Foreskin fibroblast (primary cell): ENCODE measurements at places on chromosomes 1 and 21.
A peak's percentile ranks its signal among the peaks of the same experiment; 100 is the strongest.

GRCh38 chr1:205849619-205850355 lies at the start of gene PM20D1:
Gene PM20D1 (minus strand): TSS chr1:205850132. CDS start chr1:205850072, 60 bp downstream.
- peak; percentile 74 for DNase-seq

GRCh38 chr1:31785020-31785946 lies 21.1 kb upstream of the ADGRB2 start:
- DNase-seq, result no peak

DNA sequence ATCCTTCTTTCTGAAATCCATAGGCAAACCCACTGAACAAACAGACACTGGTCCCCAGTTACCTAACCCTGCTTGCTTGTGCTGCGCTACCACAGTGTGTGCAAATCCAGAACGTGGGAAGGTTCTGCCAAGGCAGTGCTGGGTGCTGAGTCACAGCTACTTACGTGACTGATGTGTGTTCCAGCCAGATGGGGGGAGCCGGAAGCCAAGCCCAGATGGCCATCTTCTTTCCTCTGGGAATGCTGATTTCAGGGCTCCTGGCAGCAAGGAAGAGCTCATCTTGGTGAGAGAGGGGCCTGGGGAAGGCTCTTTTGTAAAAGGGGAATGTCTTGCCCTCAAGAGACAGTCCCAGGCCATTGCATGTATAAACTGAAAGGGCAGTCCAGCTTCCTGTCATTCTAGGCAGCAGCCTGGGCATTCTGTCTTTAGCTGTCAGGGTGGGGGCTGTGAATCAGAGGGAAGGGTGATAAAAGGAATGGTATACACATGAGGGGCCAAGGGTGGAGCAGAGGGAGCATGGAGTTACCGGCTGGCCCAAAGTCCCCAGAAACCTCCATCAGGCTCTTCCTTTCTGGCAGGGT lies 54.1 kb downstream of the CD46 start:
- DNase-seq, result peak; percentile 96

GRCh38 chr1:88787023-88787903 lies 103.2 kb downstream of the PKN2 start:
- no peak for DNase-seq

DNA sequence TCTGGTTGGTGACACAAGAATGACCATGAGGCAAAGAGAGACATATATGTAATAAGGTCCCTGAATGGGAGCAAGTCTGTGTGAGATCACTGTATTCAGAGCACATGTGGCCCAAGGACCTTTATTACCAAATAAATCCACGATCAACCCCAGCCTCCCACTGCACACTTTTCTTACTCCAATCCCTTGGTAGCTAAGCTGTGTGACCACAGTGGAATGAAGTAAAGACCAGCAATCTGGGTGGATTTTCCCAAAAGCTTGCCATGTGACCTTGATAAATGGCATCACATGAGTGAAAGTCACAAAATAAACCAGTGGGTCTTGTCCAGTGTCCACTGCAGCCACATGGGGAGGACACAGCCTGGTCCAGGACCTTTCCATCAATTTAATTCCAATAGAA lies 36.7 kb upstream of the TLR5 start:
- no peak for DNase-seq

GRCh38 chr1:216814576-216815259 lies 91.5 kb upstream of the ESRRG start:
- no peak for DNase-seq

- DNase-seq, result no peak
These were observed 329.3 kb downstream of the BARHL2 start for GRCh38 chr1:90387805-90388204.

- DNase-seq, result peak; percentile 19
These were observed 49.0 kb upstream of the MAB21L3 start for GRCh38 chr1:116062201-116062600.

DNA sequence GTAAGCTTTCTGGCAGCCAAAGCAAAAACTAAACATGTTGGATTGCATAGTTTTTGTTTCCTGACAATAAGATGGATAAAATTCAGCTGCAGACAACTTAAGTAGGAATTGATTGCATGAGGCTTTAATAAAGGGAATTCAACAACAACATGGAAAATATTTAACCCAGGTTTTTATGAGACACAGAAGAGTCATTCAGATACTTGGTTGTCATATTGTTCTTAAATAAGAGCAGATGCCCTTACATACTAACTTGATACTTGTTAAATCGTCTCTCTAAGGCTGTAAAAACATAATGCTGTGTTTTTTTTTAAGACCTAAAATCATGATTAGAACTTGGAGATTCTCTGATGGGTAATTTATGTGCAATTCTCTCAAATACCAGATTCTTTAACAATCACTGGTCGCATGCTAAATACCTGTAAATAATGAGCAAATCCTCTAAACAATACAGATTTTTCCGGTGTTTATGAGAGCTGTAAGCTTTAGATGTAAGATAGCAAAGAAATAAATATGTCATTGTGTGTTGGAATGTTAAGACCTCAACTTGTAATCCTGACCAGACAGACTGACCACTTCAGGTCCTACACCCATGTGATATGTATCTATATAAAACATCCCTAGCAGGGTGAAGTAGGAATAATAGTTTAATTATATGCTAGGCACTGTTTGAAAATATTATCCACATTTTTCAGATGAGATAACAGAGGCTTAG lies 37.8 kb upstream of the CD34 start:
- DNase-seq, result no peak

DNA sequence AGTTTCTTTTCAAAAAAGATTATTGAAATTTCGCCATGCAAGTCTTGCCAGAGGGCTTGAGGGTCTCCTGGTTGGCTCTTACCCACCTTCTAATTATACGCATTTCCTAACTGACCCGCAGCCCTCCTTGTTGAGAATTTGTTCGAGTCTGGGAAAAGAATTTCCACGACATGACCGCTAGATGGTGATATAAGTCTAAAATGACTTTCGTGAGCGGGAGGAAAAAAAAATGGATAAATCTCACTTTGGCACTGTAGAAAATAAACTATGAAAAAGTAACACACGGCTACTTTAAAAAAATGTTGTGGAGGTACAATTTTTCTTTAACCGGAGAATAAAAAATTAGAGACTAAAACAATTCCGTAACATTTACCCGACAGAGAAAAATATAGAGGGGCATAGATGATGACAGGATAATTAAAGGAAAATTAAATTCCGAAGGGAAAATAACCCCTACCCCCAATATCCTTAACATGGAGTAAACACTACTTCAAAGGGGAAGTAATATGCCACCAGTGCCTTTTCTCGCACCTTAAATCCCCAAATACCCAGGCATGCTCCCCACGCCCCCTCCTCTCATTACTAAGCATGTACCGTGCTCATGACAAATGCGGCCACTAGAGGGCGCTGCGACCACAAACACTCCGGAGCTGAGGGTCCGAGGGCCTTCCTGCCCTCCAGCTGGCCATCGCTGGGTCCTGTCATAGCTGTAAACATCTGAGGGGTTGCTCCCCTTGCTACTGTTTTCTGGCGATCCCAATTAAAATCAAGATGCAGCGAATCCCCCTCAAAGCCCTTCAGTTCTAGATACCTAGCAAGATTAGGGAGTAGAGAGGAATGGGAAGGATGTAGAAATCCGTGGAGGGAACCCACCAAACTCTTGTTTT lies 266.9 kb downstream of the ASTN1 start:
- DNase-seq, result peak; percentile 72

DNA sequence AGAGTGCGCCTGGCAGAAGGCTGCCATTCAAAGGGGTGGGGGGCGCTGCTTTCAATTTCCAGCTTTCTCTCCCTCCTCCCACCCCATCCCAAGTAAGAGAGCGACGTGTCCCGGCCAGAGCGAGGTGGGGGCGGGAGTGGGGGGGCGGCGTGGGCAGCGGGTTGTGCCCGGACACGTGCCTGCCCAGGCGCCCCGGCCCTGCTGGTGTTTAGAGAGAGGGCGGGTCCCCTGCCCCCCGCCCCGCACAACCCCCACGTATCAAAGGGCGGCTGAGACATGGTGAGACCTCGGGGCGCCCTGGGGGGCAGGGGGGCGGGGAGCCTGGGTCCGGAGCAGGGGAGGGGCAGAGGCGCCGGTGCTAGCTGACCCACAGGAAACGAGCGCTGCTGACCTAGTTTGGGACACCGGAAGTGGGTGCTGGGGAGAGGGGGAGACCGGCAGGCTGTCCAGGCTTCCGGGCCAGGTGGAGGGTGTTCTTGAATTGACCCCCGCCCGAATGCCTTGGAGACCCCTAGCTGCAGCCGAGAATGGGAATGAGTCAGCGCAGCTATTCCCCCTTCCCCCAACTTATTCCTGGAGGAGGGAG lies 1.3 kb downstream of the ZBTB7B start:
- no peak for DNase-seq

- DNase-seq, result no peak
These were observed 264.3 kb upstream of the PLD5 start for GRCh38 chr1:242788771-242789170.

DNA sequence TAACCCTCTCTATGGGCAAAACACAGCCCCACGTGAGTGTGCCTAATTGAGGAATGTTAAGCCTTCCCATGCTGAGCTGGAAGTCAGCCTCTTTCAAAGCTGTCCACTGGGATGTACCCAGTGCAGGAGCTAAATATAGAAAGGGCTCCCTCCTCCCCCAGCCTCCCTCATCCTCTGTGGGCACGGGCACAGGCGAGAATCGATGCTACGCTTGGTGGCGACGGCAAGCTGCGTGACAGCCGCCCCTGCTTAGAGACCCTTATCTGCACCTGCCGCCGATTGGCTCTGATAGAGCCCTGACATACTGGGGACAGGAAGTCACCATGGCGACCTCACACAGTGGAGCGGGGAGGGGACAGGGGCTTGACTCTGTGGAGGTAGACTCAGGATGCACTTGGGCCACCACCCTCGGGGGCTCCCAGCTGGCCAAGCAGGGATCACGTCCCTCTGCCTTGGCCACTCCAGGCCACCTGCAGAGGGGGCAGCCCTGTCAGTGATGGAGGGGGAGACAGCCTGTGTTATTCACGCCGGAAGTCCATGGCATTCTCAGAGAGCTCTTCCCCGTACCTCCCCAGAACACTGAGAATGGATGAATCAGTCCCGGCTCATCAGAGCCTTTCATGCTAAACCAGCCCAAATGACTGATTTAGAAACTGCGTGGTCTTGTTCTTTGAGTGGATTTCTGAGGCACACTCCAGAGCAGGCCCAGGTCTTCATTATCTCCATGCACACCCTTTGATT lies 84.8 kb downstream of the KCND3 start:
- DNase-seq, result peak; percentile 6

DNA sequence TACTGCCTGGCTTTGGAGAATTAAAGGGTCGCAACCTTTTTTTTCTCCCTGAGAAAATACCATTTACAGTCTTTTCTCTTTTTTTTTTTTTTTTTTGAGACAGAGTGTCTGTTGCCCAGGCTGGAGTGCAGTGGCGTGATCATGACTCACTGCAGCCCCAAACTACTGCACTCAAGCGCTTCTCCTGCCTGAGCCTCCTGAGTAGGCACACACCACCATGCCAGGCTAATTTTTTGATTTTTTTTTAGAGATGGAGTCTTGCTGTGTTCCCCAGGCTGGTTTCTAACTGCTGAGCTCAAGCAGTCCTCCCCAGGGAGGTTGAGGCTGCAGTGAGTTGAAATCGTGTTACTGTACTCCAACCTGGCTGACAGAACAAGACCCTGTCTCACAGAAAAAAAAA lies 24.6 kb downstream of the UBE4B start:
- DNase-seq, result peak; percentile 45

DNA sequence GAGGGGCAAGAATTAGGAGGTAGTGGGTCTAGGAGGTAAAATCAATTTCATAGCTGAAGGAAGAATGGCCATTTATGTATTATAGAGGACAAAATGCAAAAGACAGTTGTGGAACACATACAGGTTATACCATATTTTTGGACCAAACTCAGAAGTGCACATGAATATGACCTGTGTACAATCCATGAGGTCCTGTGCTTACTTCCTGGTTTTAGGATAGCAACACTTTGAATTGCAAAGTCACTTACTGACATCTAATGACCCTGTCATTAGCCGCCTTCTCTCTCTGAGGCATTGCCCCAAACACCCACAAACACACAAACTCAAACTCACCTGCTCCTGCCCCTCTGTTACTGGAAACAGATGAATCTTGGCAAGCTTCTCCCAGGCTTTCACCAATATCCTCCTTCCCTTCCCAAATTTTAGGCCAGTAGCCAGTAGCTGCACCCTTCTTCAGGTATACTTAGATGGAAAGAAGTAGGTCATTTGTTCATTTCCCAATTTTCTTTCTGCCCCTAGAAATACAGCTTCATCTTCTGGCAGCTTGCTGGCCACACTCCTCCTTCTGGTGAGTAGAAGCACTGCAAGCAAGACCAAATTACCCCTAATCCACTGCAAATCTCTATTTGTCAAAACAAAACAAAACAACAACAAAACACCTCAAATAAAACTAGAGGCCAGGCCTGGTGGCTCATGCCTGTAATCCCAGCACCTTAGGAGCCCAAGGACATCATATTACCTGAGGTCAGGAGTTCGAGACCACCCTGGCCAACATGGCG lies 13.7 kb upstream of the RPL5 start:
- DNase-seq, result peak; percentile 74

DNA sequence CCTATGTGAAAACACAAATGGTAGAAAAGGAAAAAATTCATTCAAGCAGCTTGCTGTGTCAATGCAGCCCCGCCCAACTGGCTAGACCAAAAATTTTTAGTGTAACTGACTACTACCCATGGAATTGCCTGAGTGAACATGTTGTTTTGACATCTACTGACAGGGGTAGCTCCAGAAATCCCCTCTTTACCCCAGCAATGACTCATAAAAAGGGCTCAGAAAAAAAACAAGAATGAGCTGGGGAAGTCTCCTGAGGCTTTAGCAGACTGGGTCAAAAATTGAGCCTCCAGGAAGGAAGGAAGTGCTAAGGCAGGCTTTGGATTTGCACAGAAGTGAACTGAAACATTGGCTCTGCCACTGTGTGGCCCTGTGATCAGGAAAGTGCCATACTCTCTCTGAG lies 24.4 kb upstream of the FGGY start:
- peak; percentile 82 for DNase-seq

GRCh38 chr1:17516303-17517214 lies 22.9 kb upstream of the ARHGEF10L start:
- DNase-seq, result no peak

DNA sequence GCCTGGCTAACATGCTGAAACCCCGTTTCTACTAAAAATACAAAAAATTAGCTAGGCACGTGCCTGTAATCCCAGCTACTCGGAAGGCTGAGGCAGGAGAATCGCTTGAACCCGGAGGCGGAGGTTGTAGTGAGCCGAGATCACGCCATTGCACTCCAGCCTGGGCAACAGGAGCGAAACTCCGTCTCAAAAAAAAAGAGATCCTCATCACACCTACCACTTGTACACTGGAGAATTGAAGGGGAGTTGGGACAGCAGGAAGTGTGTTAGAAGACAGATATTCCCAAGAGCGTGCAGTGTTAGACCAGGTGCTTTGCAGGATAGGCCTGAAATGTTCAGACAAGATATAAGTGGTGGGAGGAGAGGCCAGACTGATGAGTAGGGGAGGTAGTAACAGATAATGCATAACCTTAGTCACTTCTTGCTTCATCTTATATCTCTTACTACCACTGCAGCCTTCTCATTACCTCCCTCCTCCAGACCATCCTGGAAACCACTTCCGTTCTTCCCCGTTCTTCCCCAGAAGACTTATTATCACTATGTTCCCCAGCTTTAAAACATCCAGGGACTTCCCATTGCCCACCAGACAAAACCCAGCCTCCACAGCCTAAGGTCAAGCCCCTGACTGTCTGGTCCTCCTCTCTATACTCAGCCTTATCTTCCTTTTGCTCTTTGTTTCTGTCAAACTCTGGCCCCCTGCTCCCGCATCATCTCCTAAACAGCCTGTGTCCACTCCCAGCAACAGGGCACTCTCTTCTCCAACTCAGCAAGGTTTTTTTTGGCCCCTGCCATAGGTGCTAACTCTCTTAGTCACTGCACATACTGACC lies 21.3 kb downstream of the FAM20B start:
- DNase-seq, result no peak
